ENCODE measurements at places on chromosomes 3 and 15. TPM values are rescaled to one million over a fixed set of nuclear protein-coding genes. Genes with fewer than 3 reads are reported as not detected.

Gene CFAP20DC
- 2.8 TPM for total RNA-seq

Gene TTLL13
- total RNA-seq = under 0.01 TPM

Gene ARGFX
- total RNA-seq = not detected

Gene CLDN16
- total RNA-seq = 0.16 TPM

Gene MINAR1
- total RNA-seq = 0.49 TPM

Gene CHRNA7
- total RNA-seq = 1.4 TPM
